Activated B cell treated with CpG ODN at 0.5 μM for 24 hours (primary cell): ENCODE measurements at places on chromosomes 5 and 9.
A peak's percentile ranks its signal among the peaks of the same experiment; 100 is the strongest.

- DNase-seq: peak; percentile 8
Observed at GRCh38 chr5:448061-448765, 5.2 kb downstream of the EXOC3 start.

GRCh38 chr5:140295414-140295813, 7.5 kb downstream of the PFDN1 start:
- DNase-seq: no peak

- DNase-seq: no peak
Observed at GRCh38 chr5:98314292-98314691, 459.2 kb upstream of the RGMB start.

GRCh38 chr9:9920425-9921060, 692.3 kb downstream of the PTPRD start:
- no peak for DNase-seq

DNA sequence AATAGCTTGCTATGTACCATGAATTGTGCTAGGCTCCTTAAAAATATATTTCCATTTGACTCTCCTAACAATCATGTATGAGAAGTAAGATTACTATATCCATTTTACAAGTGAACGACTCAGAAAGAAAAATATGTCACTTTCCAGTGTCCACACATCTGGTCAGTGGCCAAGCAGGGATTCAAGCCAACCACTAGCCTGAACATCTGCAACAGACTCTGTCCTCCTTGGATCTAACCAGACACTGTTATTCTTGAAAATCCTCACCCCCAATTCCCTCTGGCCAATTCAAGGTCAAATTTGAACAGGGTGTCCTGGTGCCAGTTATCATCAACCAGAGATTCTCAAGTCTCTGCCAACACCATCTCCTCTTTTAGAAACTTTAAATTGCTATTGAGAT, 344.1 kb upstream of the WWC1 start:
- DNase-seq: no peak

DNA sequence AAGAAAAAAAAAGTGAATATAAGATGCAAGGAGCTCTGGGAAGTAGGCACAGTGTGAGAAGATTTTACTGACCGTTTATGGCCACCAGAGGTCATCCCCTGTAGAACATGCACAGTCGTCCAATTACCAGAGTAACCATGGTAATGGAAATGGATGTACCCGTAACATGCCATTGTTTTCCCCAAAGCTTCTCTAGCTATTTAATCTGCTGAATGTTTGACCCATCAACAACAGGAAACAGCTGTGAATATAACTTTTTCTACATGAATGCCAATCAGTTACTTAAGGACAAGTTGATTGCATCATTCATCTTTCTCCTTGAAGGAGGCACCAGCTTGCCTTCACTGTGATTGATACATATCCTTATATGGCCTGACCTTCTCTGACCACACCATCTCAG, 1967.0 kb upstream of the CDH9 start:
- no peak for DNase-seq

DNA sequence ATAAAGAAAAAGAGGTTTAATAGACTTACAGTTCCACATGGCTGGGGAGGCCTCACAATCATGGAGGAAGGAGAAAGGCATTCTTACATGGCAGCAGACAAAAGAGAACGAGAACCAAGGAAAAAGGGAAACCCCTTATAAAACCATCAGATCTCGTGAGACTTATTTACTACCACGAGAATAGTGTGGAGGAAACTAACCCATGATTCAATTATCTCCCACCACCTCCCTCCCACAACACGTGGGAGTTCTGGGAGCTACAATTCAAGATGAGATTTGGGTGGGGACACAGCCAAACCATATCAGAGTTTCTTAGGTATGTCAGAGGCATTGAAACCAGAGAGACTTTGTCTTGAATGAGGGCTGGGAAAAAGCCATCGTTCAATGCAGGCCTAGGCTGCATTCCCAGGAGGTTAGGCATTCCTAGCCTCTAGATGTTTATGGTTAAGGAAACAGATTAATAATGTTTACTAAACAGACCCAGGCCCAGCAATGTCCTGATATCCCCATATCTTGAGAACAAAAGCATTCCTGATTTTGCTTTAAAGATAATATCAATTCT, 7.5 kb upstream of the PAIP1 start:
- DNase-seq: no peak

GRCh38 chr9:97176206-97176605, 131.3 kb upstream of the CCDC180 start:
- DNase-seq: no peak

DNA sequence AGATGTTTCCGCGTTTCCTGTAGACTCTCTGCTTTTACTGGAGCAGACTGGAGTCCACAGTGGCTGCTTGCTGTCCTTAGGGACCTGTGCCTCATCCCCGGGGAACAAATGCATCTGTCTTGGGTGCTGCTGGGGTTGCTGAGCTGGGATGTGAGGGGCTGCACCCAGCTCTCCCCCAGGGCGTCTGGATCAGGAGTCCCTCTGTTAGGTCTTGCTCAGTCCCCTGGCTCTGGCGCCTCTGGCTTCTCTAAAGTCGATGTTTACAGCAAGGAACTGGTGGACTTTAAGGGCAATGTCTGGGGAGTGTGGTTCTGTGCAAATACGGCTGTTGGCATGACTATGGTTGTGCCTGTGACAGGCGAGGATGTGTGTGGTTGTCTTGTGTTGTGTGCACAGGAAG, 91.4 kb downstream of the CACNA1B start:
- no peak for DNase-seq
